PC-9 (cell line): ENCODE measurements at places on chromosomes 13 and 19.

- DNase-seq = no peak
Measured at GRCh38 chr13:61029064-61029463, 386.6 kb downstream of the PCDH20 start.

- no peak for DNase-seq
Measured at GRCh38 chr13:32150794-32151193, 119.2 kb downstream of the FRY start.

DNA sequence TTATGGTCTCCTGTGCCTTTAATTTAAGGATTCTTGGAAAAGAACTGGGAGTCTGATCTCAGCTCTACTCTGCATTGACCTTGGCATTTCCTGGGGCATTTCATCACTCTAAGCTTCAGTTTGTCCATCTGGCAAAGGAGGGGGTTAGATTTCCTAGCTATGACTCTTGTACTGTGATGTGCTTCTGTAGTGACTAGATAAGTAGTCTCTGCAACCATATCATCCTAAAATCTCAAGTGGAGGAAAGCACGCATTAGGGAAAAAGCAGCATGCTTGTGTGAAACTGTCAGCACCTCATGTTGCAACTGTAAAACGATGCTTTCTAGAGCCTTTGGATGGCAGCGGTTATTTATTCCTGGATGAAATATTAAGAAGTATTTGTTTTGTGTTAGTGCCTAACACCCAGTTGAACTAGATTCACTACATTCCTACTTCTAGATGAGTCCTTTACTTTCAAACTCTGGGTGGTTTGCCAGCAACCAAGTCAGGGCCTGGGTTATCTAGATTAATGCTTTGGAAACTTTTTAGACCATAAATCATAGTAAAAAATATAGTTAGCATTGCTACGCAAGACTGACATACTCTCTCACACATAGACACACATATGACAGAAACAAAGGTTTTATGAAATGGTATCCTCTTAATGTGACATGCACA is 6.8 kb downstream of the WDFY2 start:
- DNase-seq = peak; percentile 94

GRCh38 chr19:45922281-45922680 is 7.7 kb upstream of the NANOS2 start:
- no peak for DNase-seq

- peak; percentile 60 for DNase-seq
Measured at GRCh38 chr13:109840201-109840892, 54.0 kb upstream of the IRS2 start.

DNA sequence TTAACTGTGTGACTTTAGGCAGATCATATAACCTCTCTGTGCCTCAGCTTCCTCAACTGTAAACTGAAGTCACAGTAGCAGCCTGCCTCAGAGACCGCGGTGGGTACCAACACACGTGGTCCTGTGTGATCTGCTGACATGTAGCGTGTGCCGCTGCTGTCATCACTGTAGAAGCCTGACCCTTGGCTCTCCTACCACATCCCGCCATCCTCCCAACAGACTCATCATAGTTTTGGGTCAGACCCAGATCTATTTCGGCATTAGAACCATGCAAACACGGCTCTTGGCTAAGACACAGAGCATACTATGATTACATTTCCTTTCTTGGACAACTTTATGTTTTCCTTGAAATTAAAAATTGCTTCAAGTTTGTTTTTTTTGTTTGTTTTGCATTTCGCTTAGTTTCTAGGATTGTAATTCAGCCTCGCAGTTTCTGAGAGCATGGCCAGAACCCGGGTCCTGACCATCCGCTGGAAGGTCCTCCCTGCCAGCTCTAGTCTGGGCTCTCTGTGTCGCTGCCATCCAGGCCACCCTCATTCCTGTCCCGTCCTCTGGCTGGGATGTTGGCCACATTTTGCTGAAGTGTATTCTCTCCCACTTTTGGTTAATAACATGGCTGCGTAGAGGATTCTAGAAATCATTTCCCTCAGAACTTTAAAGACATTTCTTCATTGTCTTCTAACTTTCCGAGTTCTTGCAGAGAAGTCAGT is 53.0 kb downstream of the GGACT start:
- DNase-seq = no peak

DNA sequence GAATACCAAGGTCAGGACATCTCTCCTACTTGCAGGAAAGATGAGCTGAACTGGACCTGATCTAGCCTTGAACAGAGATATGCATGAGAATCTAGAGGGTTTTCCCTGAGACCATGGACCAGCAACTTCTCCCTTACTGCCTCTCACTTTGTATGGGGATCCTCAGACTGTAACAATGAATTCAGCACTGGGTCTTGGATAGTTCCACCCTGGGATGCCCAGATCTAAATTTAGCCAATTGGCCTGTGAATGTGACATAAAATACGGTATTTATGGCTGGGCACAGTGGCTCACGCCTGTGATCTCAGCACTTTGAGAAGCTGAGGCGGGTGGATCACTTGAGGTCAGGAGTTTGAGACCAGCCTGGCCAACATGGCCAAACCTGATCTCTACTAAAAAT is 15.3 kb upstream of the LILRA2 start:
- no peak for DNase-seq

GRCh38 chr19:39372047-39372802 is 18.7 kb downstream of the PAF1 start:
- no peak for DNase-seq

GRCh38 chr13:42333613-42334328 is 61.8 kb downstream of the AKAP11 start:
- DNase-seq = peak; percentile 2

DNA sequence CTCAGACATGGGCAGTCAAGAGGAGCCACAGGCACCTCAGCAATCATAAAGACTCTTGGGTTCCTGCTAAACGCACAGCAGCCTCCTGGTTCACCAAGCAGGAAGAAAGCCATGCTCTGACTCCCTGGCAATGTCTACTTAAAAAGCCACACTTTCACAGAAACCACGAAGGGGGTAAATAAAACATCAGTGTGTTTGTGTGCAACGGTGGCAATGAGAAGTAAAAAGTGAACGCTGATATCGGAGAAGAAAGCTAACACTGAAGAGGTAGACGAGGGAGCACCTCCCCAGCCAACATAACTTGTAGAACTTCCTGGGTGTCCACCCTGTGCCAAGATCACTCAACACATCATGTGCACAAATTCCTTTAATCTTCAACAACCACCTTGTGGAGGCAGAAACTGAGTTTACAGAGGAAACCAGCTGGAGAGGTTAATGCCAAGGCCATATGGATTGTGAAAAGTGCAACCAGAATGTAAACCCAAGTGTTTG is 30.2 kb downstream of the HSPH1 start:
- DNase-seq = no peak

DNA sequence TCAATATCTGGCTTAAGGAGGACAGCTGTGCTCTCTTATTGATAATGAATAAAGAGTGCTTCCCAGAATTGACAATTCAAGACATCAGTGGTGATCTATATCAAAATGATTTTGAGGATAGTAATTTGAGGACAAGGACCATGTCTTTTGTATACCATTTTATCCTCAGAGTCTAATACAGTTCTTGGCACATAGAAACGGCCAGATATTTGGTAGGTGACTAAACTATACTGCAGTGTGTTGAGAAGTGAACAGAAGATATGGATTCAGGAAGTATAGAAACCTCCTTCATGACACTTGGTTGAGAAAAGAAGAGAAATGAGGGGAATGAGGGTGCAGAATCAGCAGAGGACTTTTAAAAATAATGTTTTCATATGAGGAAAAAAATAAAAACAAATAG is 16.1 kb upstream of the LMO7 start:
- DNase-seq = no peak

DNA sequence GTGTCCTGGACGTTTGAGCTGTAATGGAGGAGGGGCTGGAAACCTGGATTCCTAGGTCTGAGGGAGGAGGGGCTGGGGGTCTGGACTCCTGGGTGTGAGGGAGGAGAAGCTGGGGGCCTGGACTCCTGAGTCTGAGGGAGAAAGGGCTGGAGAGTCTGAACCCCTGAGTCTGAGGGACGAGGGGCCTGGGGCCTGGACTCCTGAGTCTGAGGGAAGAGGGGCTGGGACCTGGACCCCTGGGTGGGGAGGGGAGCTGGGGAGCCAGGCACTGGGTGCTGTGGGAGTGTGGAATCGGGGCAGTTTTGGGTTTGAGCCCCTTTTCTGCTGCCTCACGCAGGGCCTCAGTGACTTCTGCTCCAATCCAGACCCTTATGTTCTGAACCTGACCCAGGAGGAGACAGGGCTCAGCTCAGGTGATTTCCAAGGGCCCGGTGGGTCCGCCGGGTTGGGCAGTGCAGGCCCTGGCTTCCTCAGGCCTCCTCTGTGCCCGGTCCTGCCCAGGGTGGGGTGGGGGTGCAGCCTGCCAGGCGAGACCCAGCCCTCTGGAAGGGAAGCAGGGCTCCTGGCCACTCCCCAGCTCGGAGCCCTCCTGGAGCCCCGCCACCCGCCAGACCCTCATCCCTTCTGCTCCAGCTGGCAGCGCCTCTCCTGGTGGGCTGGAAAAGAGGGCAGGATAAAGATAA is 14.4 kb downstream of the TTYH1 start:
- no peak for DNase-seq

- DNase-seq = no peak
Measured at GRCh38 chr19:39919976-39920375, 14.5 kb downstream of the FCGBP start.

GRCh38 chr19:10194500-10195198 is at the start of gene DNMT1:
TSS of gene DNMT1 (minus strand) at chr19:10194953. CDS start at chr19:10194899, 54 bp downstream.
- DNase-seq = peak; percentile 97

- no peak for DNase-seq
Measured at GRCh38 chr13:21673539-21673788, 2.6 kb downstream of the FGF9 start.

DNA sequence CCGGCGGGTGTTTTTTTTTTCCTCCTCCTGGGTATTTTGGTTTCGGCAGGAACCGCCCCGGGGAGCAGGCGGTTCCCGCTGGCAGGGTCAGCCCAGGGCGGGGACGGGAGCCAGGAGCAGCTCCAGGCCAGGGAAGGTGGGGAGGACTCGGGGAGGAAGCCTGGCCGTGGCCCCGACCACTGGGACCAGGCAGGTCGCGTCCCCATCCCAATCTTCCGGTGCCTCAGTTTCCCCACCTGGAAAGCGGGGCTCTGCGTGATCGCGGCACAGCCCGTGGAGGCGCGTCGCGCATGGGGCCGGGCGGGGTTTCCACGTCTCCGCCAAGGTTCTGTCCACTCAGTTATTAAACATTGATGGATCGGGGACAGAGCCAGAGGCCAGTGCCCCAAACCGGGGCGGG is 34.8 kb downstream of the IL12RB1 start:
- DNase-seq = peak; percentile 34

DNA sequence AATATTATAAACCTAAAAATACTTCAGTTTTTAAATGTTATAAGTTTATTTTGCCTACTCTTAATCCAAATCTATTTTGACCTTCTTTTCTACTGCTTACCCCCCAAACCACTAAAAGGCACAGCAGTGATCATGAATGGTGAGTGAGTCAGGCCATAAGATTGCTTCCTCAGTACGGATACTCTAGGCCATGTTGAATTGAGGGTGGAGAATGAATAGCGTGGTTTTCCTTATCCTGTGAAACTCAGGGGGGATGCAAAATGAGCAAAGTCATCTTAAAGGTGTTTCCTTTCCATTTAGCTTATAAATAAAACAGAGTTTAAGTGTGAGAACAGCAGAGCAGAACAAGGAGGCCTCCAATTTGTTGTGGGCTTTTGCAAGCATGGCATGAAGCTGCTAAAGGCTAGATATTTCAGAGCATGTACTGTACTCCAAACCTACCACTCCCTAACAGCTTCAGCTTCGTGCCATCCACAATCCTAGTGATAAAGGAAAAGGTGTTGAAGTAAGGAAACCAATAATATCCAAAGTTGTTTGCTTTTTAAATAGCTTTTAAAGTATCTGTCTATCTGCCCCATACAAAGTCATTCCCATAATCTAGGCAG is 25.0 kb downstream of the SERPINE3 start:
- no peak for DNase-seq

- no peak for DNase-seq
Measured at GRCh38 chr13:48356750-48357149, 53.2 kb downstream of the RB1 start.

- DNase-seq = peak; percentile 60
Measured at GRCh38 chr19:44712864-44713515, 14.0 kb downstream of the CEACAM16 start.

- no peak for DNase-seq
Measured at GRCh38 chr19:57068311-57068710, 51.5 kb upstream of the USP29 start.

- no peak for DNase-seq
Measured at GRCh38 chr13:76461999-76462398, 424.2 kb downstream of the KCTD12 start.

GRCh38 chr19:55272142-55272541 is 7.8 kb downstream of the HSPBP1 start:
- no peak for DNase-seq

- no peak for DNase-seq
Measured at GRCh38 chr13:29522044-29522685, 73.3 kb downstream of the SLC7A1 start.

DNA sequence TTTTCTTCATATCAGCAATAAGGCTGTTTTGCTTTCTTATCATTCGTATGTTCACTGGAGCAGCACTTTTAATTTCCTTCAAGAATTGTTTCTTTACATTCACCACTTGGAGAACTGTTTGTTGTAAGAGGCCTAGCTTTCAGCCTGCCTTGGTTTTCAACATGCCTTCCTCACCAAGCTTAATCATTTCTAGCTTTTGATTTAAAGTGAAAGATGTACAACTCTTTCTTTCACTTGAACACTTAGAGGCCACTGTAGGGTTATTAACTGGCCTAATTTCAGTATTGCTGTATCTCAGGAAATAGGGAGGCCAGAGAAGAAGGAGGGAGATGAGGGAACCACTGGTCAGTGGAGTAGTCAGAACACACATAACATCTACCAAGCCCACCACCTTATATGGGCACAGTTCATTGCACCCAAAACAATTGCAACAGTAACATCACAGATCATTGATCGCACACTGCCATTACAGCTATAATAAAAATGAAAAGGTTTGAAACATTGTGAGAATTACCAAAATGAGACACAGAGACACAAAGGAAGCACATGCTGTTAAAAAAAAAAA is 181.4 kb upstream of the TUBA3C start:
- DNase-seq = no peak

DNA sequence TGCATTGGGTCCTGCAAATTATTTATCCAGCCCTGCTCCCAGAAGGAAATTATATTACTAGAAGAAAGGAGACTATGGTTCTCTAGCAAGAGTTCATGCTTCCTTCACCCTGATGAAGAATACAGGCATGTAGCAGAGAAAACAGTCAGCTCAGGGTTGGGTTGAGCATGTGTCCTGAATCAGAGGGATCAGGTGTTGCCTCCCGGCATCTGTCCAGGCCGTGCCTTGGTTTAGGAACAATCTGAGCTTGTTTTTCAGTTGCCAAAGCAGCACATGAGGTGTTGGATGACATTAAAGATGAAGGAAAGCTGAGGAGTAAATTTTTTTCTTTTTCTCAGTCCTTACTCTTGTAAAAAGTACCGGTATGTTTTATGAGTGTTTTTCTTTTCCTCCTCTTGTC is 62.0 kb downstream of the KL start:
- DNase-seq = no peak
